ENCODE measurements at places on chromosomes 13 and 19.

DNA sequence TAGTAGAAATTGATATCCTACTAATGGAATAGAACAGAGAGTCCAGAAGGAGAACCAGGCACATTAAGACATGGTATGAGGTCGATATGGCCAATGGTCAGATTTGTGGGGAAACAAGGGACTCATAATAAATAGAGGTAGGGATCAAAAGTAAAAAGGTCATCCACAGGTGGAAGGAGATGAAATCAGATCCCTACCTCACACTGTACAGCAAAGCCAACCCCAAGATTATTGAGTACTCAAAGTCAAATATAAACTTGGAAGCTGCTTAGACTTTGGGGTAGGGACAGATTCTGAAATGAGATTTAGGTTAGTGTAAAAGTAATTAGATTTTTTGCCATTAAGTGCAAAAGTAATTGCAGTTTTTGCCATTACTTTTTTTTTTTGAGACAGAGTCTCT is 40.7 kb downstream of the BICRA start:
- no peak for DNase-seq

- no peak for DNase-seq
Measured at GRCh38 chr13:23865026-23865425, 24.2 kb downstream of the MIPEP start.

DNA sequence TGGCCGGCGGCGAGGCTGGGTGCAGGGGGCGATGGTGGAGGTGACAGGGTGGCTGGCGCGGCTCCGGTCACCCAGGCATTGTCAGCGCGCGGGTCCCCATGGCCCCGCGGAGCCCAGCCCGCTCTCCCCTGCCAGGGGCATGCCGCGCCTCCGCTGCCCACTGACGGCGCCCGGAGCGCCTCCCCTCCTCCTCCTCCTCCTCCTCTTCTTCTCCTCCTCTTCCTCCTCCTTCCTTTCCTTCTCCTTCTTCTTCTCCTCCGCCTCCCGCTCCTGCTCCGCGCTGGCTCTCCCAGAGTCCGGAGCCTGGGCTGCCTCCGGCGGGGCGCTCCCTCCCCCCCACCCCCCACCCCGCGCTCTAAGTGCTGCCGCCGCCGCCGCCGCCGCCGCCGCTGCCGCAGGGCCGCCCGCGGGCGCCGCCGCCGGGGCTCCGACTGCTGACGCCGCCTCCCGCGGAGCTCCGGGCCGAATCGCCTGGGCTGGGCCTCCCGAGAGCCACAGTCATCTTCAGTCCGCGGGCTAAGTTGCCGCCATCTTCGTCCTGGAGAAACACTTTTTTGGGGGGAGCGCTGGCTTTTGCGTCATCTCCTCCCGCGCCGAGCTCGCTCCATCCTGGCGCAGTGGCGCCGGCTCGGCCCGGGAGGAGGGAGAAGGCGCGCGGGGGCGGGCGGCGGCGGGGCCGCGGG is 348.3 kb downstream of the LIG4 start:
- DNase-seq = no peak

DNA sequence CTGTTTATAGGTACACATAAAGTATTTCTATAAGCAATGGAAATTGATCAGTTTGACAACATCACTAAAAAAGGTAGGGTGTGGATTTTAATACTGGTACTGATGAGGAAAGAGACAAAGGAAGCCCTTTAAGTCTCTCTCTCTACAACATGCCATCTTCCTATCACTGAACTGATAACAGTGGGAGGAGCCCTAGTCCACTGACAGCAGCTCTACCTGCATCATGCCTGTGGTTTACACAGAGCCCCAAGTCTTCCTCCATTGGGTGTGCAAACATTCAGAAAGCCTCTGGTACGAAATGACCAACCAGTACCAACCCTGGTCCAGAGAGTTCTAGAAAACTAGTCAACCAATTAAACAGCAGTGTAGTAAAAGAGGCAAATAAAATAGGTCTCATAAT is 53.4 kb downstream of the KLF12 start:
- DNase-seq = peak; percentile 36

GRCh38 chr13:64510747-64511146 is 2719.4 kb downstream of the PCDH9 start:
- no peak for DNase-seq

GRCh38 chr19:11414544-11414943 is 4.6 kb downstream of the RGL3 start:
- no peak for DNase-seq

DNA sequence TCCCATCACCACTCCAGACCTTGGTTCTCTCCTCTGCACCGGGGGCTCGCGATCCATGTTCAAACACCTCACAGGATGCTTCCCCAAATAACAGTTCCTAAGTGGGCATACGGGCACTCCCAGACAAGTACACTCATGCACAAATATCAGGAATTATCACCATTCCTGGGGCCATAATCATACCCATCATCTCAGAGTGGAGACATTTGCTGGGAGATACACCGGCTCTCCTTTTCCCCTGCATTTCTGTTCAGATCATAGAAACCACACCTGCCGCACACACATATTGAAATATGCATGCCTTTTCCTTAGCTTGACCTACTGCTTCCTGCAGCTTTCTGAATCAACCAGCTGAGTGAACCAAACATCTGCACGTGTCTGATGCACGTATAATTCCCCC is 33.9 kb upstream of the MBNL2 start:
- DNase-seq = no peak

DNA sequence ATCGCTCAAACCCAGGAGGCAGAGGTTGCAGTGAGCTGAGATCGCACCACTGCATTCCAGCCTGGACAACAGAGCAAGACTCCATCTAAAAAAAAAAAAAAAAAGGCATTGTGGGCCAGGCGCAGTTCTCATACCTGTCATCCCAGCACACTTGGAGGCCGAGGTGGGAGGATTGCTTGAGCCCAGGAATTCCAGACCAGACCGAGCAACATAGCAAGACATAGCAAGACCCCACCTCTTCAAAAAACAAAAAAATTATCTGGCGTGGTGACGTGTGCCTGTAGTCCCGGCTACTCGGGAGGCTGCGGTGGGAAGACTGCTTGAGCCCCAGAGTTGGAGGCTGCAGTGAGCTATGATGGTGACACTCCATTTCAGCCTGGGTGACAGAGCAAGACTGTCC is 18.0 kb downstream of the PIP5K1C start:
- no peak for DNase-seq

GRCh38 chr13:39023761-39024160 is 14.1 kb downstream of the PROSER1 start:
- no peak for DNase-seq

GRCh38 chr13:37429976-37430375 is 168.6 kb downstream of the POSTN start:
- DNase-seq = no peak

DNA sequence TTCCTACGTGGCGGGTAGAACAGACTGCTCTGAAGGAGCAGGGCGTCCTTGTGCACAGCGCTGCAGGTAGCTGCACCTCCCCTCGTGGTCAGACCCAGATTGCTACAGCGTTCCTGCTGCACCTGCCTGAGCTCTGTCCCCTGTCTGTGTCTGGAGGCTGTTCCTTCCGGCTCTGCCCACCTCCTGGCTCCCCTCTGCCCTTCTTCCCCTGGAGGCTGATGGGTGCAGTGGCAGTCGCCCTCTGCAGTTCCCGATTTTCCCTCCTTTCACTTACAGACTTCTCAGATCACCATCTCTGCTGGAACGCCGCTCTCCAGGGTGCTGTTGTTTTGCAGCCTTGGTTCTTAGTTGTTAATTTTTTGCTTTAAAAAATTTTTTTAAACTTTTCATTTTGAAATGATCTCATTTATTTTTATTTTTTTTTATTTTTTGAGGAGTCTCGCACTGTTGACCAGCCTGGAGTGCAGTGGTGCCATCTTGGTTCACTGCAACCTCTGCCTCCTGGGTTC is 53.6 kb downstream of the SMARCA4 start:
- no peak for DNase-seq

GRCh38 chr13:112994084-112994780 is 25.2 kb downstream of the MCF2L start:
- DNase-seq = no peak

GRCh38 chr13:23949200-23949599 is 51.9 kb upstream of the C1QTNF9B start:
- DNase-seq = no peak

DNA sequence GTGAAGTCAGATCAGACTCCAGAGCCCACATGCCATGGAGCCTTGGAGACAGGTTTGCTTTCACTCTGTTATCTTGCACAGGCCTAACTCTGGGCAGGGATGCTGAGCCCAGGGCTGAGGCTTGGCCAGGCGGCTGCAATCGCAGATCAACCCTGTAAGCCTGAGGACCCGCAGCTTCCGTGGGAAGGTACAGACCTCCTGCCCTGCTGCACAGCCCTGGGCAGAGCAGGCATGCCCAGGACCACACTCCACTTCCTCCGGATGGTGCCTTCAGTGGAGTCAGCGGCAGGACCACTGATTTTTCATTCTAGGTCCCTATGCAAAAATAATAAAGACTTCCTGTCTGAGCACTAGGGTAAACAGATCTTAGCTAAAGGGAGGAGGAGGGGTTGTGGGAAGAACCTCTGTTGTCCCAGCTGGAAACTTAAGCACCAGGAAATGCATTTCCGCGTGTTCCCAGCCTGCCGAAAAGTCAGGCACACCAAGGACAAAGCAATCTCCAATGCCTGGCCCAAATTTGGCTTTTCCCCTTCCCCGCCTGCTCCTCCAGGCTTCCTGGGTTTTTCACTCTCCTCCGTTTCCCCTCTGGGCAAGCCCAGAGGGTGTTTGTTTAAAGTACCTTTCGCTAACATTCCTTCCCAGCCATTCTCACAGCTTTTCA is 87.3 kb downstream of the KCTD15 start:
- no peak for DNase-seq

DNA sequence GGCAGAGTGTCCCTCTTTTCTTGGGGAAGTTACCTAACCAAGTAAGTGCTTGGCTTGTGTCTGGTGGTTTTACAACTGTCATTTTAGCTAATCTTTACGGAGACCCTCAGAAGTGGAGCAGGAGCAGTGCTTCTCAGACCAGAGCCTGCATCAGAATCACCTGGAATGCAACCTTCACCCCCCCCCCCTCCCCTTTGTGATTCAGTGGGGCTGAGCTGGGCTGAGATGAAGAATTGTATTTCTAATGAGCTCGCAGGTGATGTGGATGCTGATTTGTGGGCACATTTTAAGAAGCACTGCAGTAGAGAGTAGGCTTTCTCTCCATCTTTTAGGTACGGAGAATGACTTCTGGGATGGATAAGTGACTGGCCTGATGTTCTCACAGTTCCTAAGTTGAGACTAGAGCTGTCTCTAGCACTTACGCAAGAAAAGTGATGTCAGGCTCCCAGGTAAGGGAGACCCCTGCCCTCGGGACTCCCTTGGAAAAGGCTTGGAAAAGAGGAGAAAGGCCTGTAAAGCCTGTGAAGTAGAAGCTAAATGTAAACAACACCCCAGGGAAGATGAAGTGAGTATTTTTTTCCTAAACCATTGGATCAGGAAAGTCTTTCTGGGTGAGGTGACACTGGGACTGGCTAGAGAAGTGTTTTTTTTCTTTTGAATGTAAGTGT is 23.3 kb upstream of the RNF113B start:
- DNase-seq = no peak

DNA sequence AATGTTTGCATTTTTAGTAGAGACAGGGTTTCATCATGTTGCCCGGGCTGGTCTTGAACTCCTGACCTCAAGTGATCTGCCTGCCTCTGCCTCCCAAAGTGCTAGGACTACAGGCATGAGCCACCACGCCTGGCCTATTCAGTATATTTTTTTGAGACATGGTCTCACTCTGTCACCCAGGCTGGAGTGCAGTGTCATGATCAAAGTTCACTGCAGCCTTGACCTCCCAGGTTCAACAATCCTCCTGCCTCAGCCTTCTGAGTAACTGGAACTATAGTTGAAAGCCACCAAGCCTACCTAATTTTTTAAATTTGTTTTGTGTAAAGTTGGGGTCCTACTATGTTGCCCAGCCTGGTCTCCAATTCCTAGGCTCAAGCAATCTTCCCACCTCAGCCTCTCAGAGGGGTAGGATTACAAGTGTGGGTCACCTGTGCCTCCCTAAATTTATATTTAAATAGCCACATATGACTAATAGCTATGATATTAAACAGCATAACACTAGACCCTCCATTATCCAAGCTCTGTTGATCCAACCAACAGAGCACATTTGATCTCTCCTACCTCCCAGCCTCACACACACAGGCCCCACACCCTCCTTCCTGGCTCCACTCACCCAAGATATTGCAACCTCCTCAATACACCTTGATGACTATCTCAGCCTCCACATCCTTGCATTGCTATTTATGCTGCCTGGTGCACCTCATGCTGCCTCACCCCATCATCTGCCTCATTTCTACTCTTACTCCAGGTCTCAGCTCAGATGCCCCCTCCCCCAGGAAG is 2.1 kb upstream of the CEACAM19 start:
- no peak for DNase-seq

DNA sequence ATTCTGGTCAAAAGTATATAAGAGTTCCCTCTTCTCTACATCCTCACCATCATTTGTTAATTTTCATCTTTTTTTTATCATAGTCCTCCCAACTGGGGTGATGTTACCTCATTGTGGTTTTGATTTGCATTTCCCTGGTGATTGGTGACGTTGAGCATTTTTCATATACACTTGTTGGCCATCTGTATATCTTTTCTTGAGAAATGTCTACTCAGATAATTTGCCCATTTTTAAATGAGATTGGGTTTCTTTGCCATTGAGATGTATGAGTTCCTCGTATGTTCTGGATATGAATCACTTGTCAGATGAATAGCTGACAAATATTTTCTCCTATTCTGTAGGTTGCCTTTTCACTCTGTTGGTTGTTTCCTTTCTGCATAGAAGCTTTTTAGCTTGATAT is 2.4 kb downstream of the CD33 start:
- no peak for DNase-seq

DNA sequence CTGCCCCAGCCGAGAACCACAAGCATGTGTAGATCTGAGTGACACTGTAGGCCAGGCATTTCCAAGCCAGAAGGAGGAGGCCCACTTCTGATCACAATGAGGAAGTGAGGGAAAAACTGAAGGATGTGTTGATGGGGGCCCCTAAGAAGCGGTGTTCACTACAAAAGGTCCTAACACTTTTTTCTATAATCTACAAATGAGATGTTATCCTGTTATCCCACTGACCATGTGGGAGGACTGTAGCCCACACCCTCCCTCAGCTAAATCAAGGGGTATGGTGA is 99.0 kb upstream of the MCF2L start:
- no peak for DNase-seq

DNA sequence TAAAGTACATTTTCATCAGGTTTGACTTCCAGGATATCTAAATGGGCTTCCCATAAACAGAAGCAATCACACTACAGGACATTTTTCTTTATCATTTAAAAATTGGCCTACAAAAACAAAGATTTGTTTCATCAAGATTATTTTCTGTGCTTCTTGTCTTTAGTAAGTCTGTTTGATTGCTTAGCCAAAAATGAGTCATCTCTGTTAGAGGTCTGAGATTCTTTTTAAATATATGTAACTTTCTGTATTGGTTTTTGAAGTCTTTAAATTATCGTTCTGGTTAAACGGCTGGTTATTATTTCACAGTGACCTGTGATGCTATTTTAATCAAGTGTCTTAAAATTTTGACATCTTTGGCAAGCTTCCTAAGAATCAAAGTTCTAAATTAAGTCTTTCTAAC is 62.7 kb downstream of the SLITRK1 start:
- no peak for DNase-seq
